CD8-positive, alpha-beta memory T cell (primary cell): ENCODE measurements at places on chromosomes 4 and X.

GRCh38 chr4:86706923-86707597, 112.9 kb downstream of the PTPN13 start:
- no peak for DNase-seq
- H3K27ac ChIP-seq, result no peak overlapping the region
- H3K4me1 ChIP-seq, result no peaks in the 10 kb centered on the region

DNA sequence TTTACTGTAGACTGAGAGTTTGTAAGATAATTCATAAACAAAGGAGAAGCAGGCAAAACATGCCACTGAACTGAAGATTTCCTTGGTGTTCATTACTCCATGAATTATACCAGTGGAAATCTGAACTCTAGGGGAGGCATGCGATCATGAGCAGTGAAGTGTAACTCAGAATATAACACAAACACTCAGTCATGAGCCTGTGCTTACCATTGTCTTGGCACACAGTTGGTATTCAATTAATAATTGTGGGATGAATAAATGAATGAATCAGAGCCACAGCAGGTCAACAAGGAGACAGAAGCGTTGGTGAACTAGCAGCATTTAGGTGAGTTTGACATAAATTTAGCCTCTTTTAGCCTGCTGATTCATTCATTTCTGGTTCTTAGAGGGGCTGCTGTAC, 263.5 kb upstream of the DKK2 start:
- no peaks in the 10 kb centered on the region for H3K4me1 ChIP-seq
- no peaks in the 10 kb centered on the region for H3K27me3 ChIP-seq
- H3K27ac ChIP-seq, result no peak overlapping the region
- no peaks in the 10 kb centered on the region for H3K36me3 ChIP-seq
- no peak for DNase-seq

- H3K36me3 ChIP-seq, result no peaks in the 10 kb centered on the region
- H3K27me3 ChIP-seq, result no peaks in the 10 kb centered on the region
- H3K4me1 ChIP-seq, result no peaks in the 10 kb centered on the region
- no peak overlapping the region for H3K27ac ChIP-seq
- no peak overlapping the region for H3K4me3 ChIP-seq
- no peak for DNase-seq
These were observed 10.5 kb upstream of the FGF16 start for GRCh38 chrX:77436682-77437081.

DNA sequence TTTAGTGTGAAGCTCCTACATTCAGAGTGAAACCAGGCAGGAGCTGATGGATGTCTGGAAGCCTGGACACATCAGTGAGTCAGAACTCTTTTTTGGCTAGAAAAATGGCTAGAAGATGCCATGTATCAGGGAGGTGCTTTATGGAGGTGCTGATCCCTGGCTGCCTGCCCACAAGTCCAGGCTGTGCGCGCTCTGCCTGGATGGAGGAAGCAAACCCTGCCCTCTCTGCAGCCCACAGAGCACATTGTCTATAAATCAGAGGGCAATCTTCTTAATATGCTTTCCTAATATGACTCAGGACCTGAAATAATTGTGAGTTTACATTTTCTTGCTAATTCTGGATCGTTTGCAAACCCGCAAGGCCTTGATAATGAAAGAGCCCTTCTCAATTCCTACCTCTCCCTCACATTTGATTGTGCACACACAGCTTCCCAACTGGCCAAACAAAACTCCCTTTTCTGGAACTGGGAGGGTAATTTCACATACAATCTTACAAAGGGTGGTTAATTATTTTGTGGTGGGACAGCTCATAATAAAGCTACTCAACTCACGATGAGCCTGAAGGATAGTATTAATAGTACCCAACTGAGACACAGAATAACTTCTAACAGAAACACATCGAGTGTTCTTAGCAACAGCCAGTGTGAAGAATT, 11.7 kb downstream of the MFAP3L start:
- no peak overlapping the region for H3K4me3 ChIP-seq
- H3K4me1 ChIP-seq, result no peaks in the 10 kb centered on the region
- DNase-seq, result no peak
- no peaks in the 10 kb centered on the region for H3K36me3 ChIP-seq
- no peak overlapping the region for H3K27ac ChIP-seq
- no peaks in the 10 kb centered on the region for H3K27me3 ChIP-seq

GRCh38 chr4:139560406-139561104, 4.5 kb upstream of the SETD7 start:
- peaks cover 21% of the 10 kb centered on the region for H3K4me1 ChIP-seq
- H3K27me3 ChIP-seq, result no peaks in the 10 kb centered on the region
- H3K27ac ChIP-seq, result peak overlapping the region; percentile 40
- no peak for DNase-seq

GRCh38 chr4:73603271-73603710, 16.9 kb downstream of the RASSF6 start:
- H3K27me3 ChIP-seq, result no peaks in the 10 kb centered on the region
- DNase-seq, result no peak
- no peaks in the 10 kb centered on the region for H3K4me1 ChIP-seq
- no peak overlapping the region for H3K27ac ChIP-seq
- H3K4me3 ChIP-seq, result no peak overlapping the region
- no peaks in the 10 kb centered on the region for H3K36me3 ChIP-seq

DNA sequence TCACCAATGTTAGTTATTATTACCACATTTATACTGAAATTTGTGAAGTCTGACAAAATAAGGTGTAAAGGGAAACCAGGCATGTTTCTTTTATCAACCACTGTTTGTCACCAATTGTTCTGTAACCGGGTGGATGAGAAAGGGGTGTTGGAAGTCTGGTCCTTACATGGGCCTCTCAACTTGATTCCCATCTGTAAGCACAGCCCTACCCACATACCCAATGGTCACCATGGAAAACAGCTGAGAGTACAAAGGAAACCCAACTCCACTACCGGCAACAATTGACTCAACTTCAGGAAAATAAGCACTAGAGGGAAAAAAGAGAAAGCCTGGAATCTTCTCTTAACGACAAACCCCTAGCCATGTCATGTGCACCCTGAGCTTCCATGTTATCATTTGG, 70.8 kb upstream of the PTCHD1 start:
- DNase-seq, result no peak
- no peaks in the 10 kb centered on the region for H3K4me1 ChIP-seq
- H3K4me3 ChIP-seq, result no peak overlapping the region
- H3K27ac ChIP-seq, result no peak overlapping the region
- H3K27me3 ChIP-seq, result no peaks in the 10 kb centered on the region

DNA sequence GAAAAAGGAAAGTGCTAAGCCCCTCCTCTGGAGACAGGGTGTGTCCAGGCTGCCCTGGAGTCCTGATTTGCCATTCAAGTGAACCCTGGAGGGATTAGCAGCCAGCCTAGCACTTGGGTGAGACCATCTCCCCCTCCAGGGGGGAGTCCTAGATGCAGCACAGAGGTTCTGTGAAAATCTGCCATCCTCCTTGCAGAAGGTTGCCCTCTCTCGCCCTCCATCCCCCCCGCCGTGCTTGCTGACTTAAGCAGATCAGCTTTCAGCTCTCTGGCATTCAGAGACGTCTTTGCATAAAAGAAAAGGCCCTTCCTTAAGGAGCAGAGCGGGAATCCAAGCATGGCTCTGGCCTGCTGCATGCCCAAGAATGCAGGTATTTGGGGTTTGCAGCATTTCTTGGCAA, 102.1 kb upstream of the SCML1 start:
- H3K27ac ChIP-seq, result no peak overlapping the region
- H3K4me3 ChIP-seq, result no peak overlapping the region
- H3K36me3 ChIP-seq, result no peaks in the 10 kb centered on the region
